Stimulated activated CD4-positive, alpha-beta T cell treated with anti-CD3 and anti-CD28 coated beads, TNF-alpha, amount 100 ng/mL, for 48 hours (primary cell): ENCODE measurements at places on chromosomes 12 and 14.

DNA sequence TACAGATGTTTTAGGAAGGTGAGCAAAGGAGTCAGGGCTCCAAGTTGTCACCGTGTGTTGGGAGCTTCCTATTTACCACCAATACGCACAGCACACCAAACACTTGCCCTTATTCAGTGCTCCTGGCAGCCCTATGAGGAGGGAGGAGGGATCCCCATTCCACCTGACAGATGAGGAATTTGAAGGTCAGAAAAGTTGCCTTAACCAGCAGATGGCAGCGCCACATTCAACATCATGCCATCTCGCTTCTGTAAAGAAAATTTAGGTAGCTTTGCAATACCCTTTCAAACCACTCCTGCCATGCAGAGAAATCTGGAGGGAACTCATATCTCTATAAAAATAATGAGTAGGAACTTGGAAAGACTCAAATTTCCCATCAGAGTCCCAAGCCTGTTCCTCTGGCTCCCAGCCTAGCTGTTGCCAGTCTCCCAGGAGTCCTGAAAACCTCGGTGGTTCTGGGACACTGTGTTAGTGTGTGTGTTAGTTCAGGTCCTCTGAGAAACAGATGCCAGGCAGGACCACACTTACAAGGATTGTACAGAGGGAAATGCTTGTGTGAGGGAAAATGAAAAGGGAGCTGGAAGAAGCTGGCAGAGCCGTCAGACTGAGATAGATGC is 410.5 kb downstream of the MED13L start:
- DNase-seq = no peak

GRCh38 chr14:93969082-93969828 is 7.1 kb downstream of the ASB2 start:
- no peak for DNase-seq

GRCh38 chr12:52946797-52947547 is 1.9 kb upstream of the KRT18 start:
- DNase-seq = no peak

GRCh38 chr14:90530523-90530922 is 133.7 kb downstream of the CALM1 start:
- no peak for DNase-seq

DNA sequence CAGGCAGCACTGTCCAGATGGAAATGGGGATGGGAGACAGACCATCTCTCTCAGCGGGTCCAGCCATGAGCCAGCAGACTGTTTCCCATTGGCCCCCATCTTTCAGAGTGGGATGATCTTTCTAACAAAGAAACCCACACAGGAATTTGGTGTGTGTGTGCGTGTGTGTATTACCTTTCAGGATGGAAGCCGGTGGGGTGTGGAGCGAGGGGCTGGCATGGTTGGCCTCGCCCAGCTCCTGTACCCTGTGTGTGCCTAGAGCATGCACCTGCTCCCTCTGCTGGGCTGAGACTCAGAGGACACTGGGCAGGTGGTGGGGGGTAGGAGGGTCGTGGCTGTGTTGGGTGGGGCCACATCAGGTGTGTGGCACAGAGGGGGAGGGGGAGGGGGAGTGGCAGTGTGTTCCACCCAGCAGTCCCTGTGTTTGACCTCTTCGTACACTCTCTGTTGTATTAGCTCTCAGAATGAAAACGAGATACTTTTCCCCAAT is 33.0 kb upstream of the TSPAN9 start:
- DNase-seq = no peak

- no peak for DNase-seq
These were observed 168.4 kb upstream of the AVPR1A start for GRCh38 chr12:63319386-63319785.

- no peak for DNase-seq
These were observed 5.9 kb upstream of the ALG10 start for GRCh38 chr12:34016361-34016760.

- no peak for DNase-seq
These were observed 236.3 kb upstream of the NAV3 start for GRCh38 chr12:77594366-77594765.
